GM12864 (cell line): ENCODE measurements at places on chromosomes 1 and 21.

DNA sequence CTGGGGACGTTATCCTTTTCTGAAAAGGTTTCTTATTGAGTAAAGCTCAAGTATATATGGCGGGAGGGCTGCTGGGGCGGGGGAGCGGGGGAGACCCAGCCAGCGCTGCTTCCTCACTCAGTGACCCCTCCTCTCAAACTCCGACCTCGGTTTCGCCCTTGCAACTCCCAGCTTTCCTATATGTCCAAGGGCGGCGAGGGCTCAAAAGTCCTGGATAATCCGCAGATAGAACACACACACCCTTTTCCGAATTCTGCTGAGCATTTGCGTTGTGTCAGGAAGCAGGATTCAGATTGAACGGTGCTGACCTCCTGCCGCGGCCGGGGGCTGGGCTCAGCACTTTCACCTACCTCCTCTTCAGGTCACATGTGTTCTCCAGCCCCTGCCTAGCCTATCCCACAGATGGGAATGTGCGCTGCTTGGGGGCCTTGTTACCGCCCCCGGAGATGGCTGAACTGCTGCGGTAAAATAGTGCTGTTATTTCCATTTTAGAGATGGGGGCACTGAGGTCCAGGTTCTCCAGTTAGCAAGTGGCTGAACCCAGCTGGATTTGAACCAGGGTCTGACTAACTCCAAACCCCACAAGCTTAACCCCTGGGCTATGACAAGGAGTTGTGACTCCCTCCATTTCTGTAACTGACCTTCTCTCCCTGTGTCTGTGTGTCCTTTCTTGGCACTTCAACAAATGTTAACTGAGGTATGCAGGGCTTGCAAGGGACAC is 795 bp upstream of the AHDC1 start:
- DNase-seq = no peak

DNA sequence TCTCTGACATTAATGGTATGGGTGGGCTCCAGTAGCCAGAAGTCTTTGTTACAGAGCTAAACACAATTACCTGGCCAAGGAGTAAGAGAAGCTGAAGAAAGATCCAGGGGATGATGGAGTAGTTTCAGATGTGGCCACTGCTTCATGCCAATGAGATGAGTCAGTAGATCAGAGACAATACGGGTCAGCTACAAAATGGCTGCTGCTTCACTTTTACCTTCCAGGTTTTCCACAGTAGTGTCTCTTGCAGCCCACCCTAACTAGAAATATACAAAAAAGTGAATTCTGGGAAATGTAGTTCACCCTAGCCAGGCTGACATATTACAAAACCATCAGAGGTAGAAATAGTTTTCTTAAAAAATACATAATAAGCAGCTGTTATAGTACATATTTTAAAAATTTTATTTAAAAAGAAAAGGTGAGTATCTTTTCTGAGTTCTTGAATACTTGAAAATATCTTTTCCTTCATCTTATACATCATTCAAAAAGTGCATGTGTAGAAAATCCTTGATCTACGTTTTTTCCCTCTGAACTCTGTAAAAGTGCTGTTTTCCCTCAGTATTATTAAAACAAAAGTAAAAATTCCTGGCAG is 36.1 kb downstream of the LRIF1 start:
- no peak for DNase-seq

GRCh38 chr21:40905251-40905650 is 58.3 kb upstream of the DSCAM start:
- DNase-seq = no peak

- DNase-seq = no peak
Measured at GRCh38 chr1:53725238-53725689, 13.7 kb downstream of the GLIS1 start.

DNA sequence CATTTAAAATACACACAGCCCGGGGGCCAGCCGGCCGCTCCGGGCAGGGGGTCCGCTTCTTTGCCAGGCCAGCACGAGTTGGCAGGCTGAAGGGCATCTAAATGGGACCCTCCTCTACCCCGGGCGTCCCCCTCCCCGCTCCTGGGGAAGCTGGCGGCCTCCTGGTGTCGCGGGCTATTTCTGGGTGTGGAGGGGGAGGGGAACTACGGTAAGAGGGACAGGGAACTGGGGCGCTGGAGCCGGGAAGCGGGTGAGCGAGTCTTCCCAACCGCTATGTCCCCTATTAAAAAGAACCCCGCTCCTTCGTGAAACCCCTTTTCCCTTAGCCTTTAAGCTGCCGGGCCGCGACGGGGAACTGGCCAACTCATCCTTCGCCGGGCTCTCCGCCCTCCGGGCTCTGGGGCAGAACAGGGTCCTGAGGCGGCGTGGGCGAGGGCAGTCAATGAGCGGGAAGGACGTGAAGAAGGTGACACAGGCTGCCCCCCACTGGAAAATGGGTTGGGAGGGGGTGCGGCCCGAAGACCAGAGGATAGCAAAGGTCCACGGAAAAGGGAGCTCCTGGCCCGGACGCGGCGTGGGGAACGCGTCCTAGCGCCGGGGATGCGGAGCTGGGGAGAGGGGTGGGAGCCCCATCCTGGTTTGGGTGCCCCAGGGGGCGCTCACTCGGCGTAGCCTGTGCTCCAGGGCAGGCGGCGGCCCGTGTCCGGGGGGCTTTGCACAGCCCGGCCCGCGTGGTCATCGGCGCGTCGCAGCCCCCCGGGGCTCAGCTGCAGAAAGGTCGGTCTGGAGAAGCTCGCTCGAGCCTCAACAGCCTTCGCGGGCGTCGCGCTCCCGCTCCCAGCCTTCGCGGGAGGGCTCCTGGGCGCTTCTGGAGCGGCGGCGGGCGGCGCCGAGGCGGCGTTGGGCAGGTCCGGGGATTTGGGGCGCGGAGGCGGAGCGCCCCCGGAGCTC is 544 bp downstream of the PPM1J start:
- no peak for DNase-seq

- no peak for DNase-seq
Measured at GRCh38 chr21:44379991-44380865, 26.8 kb downstream of the TRPM2 start.

- no peak for DNase-seq
Measured at GRCh38 chr1:18557621-18558465, 72.8 kb upstream of the PAX7 start.

- no peak for DNase-seq
Measured at GRCh38 chr1:4380564-4381168, 273.7 kb upstream of the AJAP1 start.

DNA sequence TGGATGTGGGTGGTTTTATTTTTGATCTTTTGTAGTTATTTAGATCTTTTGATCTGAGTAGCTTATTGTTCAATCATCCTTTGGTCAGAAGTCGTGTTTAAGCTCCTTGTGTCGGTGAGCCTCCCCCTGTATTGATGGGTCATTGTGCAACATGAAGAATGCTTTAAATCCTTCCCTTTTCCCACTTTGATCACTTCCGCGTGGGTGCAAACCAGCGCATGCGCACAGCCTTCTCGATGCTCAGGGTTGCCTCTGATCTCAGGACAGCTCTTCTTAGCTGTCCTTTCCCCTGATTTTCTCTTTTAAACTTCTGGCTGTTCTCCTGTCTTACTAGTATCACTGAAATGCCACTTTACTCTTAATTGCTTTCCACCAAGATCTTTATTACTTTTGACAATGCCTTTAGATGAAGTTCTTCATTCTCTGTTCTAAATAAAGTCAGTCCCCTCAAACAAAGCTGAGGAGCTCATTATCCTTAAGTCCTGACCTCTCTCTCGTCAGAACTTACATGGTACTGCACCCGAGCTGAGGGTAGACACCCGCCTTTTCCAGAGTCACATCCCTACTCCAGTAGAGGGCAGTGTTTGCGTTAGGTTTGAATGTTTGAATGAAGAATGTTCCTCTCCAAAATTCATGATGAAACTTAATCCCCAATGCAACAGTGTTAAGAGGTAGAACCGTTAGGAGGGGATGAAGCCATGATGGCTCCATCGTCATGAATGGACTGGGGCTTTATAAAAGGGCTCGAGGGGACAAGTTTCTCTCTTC is 547.9 kb upstream of the TMPRSS15 start:
- no peak for DNase-seq

DNA sequence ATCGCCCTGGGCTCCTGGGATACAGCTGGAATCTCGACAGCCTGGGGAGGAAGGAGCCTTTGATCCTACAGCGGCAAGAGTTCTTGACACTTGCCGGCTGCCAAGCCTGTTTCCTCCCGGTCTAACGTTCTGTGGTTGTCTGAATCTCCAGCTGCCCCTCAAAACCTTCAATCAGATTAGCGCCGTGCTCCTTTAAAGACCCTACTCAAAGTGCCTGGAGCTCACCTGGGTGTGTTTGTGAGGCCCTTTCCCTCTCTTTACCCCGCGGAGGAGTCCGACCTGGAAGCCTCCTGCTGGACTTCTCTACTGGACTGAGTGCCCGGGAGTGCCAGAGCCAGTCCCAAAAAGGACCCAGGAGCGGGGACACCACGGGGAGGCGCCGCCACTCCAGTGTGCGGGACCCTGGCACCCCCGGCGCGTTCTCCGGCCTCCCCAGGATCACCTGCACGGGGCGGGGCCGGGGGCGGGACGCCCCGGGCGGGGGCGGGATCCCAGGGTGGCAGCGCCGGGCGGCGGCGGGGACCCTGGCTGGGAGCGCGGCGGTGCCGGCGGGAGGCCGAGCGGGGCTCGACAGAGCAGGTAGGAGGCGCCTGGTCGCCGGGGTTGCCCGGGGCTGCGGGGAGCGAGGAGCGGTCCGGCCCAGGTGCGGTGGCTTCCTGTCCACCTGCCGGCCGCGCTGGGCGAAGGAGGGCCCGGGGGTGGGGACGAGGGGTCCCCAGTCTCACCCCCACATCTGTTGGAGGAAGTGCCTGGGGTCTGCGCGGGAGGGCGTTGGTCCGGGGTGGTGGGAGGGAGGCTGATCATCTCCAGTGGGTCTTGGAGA is at the start of gene NCMAP:
Gene NCMAP, plus strand, starts transcription at position 497 of the 823 bp plus-strand sequence. CDS start 39,344 bp downstream, outside the sequence.
- no peak for DNase-seq

GRCh38 chr1:16300436-16300835 is 51.8 kb downstream of the FBXO42 start:
- DNase-seq = no peak

GRCh38 chr1:205532996-205533735 is 28.7 kb downstream of the CDK18 start:
- DNase-seq = no peak

GRCh38 chr1:14745001-14745720 is 146.7 kb downstream of the KAZN start:
- DNase-seq = no peak

GRCh38 chr1:92244376-92244775 is 26.7 kb downstream of the C1orf146 start:
- no peak for DNase-seq

- DNase-seq = no peak
Measured at GRCh38 chr1:199937161-199937560, 90.3 kb upstream of the NR5A2 start.

GRCh38 chr1:41682845-41683625 is 198.6 kb upstream of the EDN2 start:
- DNase-seq = no peak

DNA sequence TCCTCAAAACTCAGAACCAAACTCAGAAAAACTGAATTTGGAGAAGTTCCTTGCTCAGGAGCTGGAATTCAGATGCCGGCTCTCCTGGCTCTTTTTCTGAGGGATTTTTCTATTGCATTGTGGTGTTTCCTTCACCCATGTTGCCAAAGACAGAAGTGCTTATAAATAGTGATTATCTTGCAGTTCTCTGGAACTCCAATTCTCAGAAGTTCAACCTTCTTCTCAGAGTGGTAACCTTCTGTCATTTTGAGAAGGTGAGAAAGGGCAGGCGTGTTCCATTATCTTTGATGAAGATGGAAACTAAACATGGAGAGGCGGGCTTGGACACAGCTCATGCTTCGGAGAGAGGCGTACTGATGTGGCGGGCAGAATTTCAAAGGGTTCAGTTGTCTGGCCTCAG is 12.4 kb upstream of the ETV3 start:
- DNase-seq = no peak

GRCh38 chr1:93446837-93447451 is 974 bp upstream of the FNBP1L start:
- DNase-seq = no peak

GRCh38 chr1:32538887-32539583 is at the start of gene ZBTB8A:
Gene ZBTB8A, plus strand, starts transcription at chr1:32539427. Its CDS starts 53,505 bp downstream, at chr1:32592932.
- peak; percentile 5 for DNase-seq
